A172 (cell line): ENCODE measurements at places on chromosomes 5 and 9. TPM values are rescaled to one million over a fixed set of nuclear protein-coding genes. Genes with fewer than 3 reads are reported as not detected.

GRCh38 chr9:125374443-125375309, 113.0 kb downstream of the GAPVD1 start:
- DNase-seq: peak; percentile 66

DNA sequence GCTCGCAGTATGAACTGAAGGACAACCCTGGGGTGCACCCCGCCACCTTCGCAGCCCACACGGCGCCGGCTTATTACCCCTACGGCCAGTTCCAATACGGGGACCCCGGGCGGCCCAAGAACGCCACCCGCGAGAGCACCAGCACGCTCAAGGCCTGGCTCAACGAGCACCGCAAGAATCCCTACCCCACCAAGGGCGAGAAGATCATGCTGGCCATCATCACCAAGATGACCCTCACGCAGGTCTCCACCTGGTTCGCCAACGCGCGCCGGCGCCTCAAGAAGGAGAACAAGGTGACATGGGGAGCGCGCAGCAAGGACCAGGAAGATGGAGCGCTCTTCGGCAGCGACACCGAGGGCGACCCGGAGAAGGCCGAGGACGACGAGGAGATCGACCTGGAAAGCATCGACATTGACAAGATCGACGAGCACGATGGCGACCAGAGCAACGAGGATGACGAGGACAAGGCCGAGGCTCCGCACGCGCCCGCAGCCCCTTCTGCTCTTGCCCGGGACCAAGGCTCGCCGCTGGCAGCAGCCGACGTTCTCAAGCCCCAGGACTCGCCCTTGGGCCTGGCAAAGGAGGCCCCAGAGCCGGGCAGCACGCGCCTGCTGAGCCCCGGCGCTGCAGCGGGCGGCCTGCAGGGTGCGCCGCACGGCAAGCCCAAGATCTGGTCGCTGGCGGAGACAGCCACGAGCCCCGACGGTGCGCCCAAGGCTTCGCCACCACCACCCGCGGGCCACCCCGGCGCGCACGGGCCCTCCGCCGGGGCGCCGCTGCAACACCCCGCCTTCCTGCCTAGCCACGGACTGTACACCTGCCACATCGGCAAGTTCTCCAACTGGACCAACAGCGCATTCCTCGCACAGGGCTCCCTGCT, 3.8 kb downstream of the IRX1 start:
- no peak for DNase-seq

- peak; percentile 61 for DNase-seq
These were observed 50.5 kb upstream of the TNFSF15 start for GRCh38 chr9:114856215-114856941.

- no peak for DNase-seq
These were observed 170.9 kb downstream of the SEC61B start for GRCh38 chr9:99392986-99393385.

DNA sequence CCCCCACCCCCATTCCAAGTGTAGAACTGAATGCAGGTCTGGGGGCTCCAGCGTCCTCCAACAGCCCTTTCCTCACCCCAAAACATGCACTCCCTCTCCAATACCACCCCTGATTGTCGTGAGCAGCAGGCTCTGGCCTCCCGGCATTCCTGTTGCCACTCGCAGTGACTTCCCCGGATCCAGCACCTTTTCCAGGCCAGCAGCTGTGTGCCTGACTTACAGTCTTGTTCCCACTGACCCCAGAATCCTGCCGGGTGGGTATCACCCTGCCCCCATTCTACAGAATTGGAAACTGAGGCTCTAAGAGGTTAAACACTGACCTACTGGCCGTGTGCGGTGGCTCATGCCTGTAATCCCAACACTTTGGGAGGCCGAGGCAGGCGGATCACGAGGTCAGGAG, 127.2 kb downstream of the OLFM1 start:
- DNase-seq: no peak

Gene TAF11L10
- total RNA-seq: not detected in 2 replicates

Gene INSL6
- total RNA-seq: not detected in 2 replicates

Gene MEIKIN
- not detected in 2 replicates for total RNA-seq
